ENCODE measurements at places on chromosomes 2 and 18. TPM values are rescaled to one million over a fixed set of nuclear protein-coding genes. Genes with fewer than 3 reads are reported as not detected.

RAB11FIP5 gene
- 19.6 TPM for total RNA-seq

SCN1A gene
- total RNA-seq = not detected

ERMN gene
- total RNA-seq = 0.19 TPM

PCARE gene
- total RNA-seq = not detected

CCDC178 gene
- total RNA-seq = 1.1 TPM

LIMS3 gene
- not detected for total RNA-seq

ASAP2 gene
- total RNA-seq = 7.4 TPM

CNGA3 gene
- 0.57 TPM for total RNA-seq

CLIP4 gene
- 39.7 TPM for total RNA-seq

CACNB4 gene
- total RNA-seq = 7.2 TPM

PROM2 gene
- total RNA-seq = 89.5 TPM

PROKR1 gene
- not detected for total RNA-seq

POMC gene
- not detected for total RNA-seq

ANKRD36 gene
- total RNA-seq = 25.7 TPM

Measured in esophagus squamous epithelium (tissue), 5 donors.